ENCODE measurements at places on chromosomes 2 and 18.

DNA sequence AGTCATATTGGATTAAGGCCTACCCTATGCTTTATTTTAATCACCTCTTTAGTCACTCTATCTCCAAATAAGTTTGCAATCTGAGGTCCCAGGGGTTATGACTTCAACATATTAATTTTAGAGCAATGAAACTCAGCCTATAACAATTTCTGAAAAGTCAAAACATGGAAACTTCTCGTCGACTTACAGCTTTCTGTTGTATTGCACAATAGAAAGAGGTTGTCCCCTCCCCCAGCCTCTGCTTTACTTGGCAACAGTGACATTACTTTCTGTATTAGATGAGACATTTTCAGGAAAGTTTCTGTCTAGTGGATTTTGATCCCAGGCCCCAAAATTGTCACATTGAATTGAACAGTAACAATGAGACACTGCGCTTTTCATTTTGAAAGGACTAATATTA, 326.4 kb downstream of the THSD7B start:
- DNase-seq: no peak

GRCh38 chr18:45625596-45625995, 10.3 kb downstream of the SLC14A2 start:
- no peak for DNase-seq

GRCh38 chr18:55455938-55456337, 132.1 kb downstream of the TCF4 start:
- no peak for DNase-seq

- no peak for DNase-seq
Observed at GRCh38 chr18:47724186-47724975, 206.1 kb downstream of the SMAD2 start.

- DNase-seq: no peak
Observed at GRCh38 chr2:27231921-27232320, 14.8 kb downstream of the CAD start.

GRCh38 chr2:41890341-41890740, 157.5 kb upstream of the PKDCC start:
- DNase-seq: no peak

- no peak for DNase-seq
Observed at GRCh38 chr2:226699321-226699720, 100.3 kb downstream of the IRS1 start.

DNA sequence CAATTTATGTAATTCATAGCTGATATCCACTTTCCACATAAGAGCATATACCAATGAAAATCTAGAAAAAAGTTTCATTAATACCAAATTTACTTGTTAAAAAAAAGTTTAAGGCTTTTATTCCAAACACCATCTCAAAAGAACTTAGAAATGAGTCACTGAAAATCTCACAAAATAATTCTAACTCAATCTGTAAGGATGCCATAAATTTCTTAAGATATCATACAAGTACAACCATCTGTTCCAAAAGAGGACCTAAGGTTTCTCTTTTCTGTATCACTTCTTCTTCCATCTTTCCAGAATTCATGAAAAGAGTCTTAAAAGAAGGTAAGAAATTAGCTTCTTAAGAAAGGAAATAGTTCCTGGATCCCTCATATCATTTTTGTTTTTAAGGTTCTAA, 60.4 kb downstream of the TRIP12 start:
- no peak for DNase-seq

DNA sequence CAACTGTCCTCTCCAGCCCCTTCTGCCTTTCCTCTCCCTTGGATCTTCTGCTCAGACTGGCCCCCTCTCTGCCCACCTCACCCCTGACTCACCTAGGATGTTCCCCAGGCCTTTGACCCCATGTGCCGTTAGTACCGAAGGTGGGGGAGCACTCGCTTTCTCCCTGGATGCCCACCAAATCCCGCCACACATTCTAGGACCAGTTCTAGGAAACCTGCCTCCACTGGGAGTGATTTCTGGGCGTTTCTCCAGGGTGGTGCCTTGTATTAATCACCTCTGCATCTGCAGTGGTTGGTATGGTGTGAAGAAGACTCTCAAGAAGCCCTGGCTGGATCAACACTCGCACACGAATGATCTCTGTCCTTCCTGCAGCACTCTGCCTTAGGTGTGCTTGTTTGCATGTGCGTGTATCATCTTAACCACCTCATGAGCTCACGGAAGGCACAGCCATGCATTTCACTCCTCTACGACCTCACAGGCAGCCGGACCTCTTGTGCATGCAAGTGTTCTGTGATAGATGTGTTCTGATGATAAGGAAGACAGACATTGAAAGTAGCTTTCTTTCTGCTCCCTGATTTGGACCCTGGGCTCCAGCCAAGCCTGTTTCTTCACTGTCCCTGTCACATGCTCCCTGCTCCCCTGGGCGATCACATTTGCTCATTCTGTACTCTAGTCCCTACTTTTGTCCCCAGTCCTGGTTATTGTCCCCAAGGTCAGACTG, 69.4 kb downstream of the LIPG start:
- DNase-seq: no peak

GRCh38 chr2:174974131-174974530, 31.1 kb downstream of the CHN1 start:
- DNase-seq: no peak

GRCh38 chr2:27007416-27008374, 25.1 kb upstream of the TMEM214 start:
- no peak for DNase-seq

- DNase-seq: no peak
Observed at GRCh38 chr18:34003687-34004086, 221.0 kb downstream of the NOL4 start.
